ENCODE measurements at places on chromosomes 7 and 10.

DNA sequence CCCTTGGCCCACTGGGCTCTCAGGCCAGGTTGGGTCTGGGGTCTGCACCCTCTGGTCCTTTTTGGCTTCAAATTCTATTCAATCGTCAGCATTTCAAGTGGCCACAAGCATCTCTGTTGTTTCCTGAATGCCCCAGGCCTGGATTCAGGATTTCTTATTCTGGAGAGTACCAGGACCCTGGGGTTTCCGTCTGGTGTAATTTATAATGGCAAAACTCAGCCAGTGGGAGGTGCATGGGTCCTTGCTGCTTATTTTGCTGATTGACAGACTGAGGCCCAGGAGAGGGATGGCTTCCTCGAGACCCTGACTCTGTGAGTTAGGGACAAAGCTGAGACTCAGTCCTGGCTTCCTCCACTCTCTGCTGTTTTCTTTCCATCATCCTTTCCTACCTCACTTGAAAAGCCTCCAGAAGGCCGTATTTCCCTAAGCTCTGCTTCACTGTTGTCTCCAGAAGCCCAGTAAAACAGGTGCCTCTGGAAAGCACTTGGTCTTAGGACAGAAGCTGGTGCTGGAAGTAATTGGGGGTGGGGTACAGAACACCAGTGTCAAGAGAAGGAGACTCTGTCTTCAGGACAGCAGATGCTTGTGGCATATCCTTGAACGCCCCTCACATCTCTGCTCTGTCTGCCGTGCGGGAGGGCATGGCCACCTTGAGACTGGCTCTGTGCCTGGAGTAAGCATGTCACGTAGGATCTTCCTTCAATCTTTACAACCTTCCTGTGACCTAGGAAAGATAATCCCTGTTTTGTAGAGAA lies 39.4 kb upstream of the SH2D4B start:
- DNase-seq: no peak

DNA sequence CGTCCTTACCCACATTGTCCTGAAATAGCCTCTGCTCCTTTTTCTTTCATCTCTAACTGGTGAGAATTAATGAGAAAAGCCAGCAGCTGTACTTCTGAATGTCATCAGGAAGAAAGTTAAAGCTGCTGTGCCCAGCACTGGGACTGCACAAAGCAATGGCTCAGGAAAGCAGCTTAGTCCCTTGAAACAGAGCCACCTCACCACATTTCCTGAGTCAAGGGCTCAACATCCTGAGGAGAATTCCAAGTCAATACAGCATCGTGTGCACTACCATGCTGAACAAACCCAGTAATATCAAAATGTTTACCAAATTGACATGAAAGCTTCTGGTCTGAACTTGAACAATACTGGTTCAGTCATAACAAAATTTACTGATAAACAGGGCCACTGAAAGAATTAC lies 140.1 kb downstream of the KMT2E start:
- DNase-seq: no peak

DNA sequence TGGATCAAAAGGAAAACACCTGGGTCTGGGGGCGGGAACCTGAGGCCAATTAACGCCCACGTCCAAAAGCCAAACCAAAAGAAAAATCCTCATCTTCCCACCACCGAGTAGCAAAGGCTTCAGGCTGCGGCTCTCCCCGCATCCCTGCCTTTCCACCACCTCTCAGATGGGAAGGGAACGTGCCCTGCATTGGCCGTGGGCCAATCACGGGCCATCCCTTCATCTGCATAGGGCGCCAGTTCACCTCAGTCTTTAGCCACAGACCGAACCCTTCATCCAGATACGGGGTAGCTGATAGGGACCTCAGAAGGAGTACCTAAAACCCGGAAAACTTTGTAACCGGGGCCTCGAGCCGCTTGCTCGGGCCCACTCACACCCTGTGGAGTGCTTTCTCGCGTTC lies 626 bp downstream of the PRPF18 start:
- DNase-seq: no peak

- DNase-seq: no peak
Measured at GRCh38 chr7:135665042-135665441, 2.7 kb downstream of the STMP1 start.

- DNase-seq: no peak
Measured at GRCh38 chr7:129664029-129665012, 52.8 kb downstream of the NRF1 start.

- DNase-seq: no peak
Measured at GRCh38 chr10:78078539-78079330, 45.1 kb downstream of the RPS24 start.

DNA sequence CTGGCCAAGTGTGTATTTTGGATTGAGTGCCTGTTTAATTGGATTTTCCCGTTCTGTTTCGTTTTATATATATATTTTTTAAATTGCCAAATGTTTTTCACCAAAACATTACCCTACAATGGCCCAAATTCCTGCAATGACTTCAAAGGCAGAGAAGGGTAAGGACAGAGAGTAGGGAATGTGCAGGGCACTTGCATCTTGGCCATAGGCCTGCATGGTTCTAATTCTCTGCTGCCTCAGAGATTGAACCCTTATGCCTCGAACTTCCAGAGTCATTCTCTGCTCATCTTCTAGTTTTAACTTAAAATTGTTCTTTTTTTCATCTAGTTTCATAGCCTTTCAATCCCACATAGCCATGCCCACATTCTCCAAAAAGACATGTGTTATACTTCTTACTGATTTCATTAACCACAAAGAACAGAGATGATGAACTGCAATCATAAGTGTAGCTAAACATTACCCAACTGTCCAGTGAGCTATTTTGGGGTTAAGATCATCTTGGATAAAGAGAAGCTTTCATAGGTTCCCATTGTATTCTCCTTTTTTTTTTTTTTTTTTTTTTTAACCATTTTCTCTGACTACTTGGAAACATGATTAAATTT lies 177.6 kb downstream of the PLXDC2 start:
- DNase-seq: no peak

DNA sequence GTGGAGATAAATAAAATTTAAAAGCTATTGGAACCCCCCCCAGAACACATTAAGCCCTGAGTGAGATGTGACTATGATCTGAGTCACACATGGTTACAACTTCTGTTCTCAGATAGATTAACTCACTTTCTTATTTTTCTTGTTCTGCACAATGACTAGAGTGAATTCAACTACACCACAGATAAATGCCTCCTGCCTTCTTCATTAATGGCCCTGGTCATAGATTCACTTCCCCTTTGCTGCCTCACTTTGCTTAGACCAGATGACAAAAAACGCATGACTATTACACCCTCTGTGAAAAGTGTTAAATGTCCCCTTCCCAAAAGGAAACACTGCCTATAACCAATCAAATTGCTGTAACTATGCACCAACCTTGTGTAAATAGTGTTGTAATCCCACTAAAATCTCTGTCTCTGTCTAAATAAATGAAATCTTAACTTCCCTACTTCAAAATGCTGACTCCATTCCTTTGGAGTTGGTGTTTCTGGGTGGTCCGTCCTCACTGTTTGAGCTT lies 49.4 kb downstream of the AKR1D1 start:
- no peak for DNase-seq

GRCh38 chr7:71780282-71780681 lies 631.9 kb downstream of the CALN1 start:
- no peak for DNase-seq

DNA sequence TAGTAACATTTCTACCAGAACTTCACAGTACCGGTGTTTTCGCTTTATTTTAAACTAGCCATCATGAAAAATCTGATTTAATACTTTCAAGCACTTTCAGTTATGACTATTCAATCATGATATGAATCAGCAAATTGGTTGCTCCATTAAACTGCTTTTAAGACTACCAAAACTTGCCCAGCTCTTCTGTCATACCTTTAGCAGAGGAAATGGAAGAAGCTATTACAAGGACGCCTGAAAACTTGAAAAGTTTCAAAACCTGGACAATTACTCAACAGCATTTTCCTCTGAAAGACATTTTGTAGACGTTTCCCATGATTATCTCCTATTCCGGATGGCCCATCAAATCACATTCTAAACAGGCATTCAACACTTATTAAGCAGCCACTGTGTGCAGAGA lies 2.0 kb downstream of the JAZF1 start:
- DNase-seq: no peak

- no peak for DNase-seq
Measured at GRCh38 chr10:22367471-22367870, 22.2 kb downstream of the SPAG6 start.

DNA sequence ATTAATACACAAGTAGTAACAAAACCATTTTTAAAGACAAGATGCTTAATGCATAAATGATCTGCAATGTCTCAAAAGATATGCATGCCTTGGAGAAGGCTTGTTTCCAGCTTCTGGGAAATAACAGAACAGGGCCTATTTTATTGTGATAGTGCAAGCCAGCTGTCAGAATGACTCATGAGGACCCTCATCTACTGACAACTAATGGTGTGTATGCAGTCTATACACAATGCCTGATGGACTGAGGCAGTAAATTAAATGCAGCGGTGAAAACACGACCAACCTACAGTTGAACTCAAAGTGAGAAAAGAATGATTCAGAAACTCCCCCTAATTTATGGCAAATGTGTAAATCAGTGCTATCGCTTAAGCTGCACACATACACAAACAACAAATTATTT lies 46.3 kb downstream of the VPS41 start:
- no peak for DNase-seq

- no peak for DNase-seq
Measured at GRCh38 chr7:30191809-30192208, 57.0 kb downstream of the MTURN start.

DNA sequence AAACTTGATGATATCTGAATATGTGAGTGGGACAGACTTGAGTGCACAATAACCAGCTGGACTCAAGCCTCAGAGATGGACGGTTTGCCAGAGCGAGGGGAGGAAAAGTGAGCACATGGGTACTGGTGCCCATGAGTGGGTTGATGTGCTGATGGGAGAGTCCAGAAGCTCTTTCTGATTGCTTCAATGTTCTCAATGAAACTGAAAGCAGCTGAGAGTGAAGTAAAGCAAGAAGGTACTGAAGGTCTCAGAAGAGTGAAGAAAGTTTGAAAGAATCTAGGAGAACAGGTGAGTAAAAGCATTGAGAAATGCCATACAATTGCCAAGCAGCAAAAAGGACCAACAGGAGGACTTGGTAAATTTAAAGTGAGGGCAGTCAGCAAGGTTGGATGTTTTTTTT lies 28.6 kb downstream of the CTTNBP2 start:
- DNase-seq: no peak
